Sigmoid colon (tissue), 7 donors: ENCODE measurements at places on chromosomes 3 and 15. TPM values are rescaled to one million over a fixed set of nuclear protein-coding genes. Genes with fewer than 3 reads are reported as not detected.

GRCh38 chr15:22839046-22839695, 705 bp downstream of the NIPA2 start:
- DNase-seq, result no peak

GRCh38 chr3:77125966-77126365, 86.1 kb downstream of the ROBO2 start:
- DNase-seq, result no peak

Gene ITIH1
- total RNA-seq, result not detected

Gene SLC24A5
- 0.36 TPM for total RNA-seq

DNA sequence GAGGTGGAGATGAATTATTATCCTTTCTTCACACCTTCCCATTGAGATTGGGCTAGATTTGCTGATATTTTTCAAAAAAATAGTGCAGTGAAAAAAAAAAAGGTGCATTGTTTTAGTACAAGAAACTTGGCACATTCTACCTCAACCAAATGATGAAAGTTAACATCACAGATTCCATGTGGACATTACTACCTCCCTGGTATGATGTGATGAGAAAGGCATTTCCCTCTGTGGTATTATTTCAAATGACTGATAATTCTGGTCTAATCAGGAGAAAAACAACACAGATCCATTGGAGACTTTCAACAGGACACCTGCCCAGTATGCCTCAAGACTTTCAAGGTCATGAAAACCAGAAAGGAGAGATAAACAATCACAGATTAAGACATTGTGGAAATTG, 313.4 kb downstream of the BCHE start:
- no peak for DNase-seq
